CD4-positive, alpha-beta T cell treated with Interleukin-4 for 4 hours (primary cell): ENCODE measurements at places on chromosomes 6 and 20.

DNA sequence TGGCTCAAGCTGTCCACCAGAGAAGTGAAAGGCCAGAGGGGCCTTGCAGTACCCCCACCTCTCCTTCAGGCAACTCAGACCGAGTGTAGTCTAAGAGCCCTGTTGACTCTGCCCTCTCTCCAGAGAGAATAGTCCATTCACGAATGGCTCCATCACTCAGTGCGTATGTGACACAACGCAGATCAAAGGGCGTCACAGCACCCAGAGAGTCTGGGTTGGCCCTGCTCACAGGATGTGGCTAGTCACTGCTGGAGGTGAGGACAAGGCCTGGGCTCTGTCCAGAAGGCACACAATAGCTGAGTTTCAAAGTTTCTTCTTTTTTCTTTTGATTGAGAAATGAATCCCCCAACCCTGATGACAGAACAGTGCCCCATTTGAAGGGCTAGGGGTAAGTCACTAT lies 74.1 kb downstream of the TRMT11 start:
- DNase-seq = no peak

- no peak for DNase-seq
These were observed 496.3 kb upstream of the MAP3K7 start for GRCh38 chr6:91083211-91083610.

- no peak for DNase-seq
These were observed 94.6 kb upstream of the INSM1 start for GRCh38 chr20:20273286-20273685.

DNA sequence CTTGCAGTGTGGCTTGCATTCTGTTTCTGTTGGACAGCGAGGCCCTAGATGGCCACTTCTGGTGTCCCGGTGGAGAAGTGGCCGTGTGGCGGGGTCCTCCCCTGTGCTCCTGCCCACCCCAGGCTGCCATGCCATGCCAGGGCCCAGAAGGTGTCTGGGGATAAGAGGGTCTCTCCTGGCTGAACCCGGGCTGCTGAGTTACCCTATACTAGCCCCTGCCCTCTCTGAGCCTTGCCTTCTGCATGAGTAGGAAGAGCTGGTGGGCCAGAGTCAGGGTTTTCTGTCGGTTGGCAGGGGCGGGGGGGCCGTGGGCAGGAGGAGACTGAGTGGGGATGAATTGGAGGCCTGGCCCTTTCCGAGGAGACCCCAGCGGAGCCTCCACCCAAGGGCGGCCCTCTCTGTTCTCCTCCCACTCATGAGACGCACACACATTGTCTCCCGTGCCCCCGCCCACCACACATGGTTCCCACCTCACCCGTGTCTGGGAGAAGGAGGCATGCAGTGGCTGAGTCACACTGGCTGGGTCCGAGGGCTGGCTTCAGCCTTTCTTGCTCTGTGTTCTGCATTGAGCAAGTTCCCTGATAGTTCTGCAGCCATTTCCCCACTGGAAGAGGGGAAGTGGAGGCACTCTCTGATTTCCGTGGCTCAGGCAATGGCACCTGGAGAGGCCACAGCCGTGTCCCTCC lies 24.6 kb downstream of the VSTM2L start:
- DNase-seq = no peak

DNA sequence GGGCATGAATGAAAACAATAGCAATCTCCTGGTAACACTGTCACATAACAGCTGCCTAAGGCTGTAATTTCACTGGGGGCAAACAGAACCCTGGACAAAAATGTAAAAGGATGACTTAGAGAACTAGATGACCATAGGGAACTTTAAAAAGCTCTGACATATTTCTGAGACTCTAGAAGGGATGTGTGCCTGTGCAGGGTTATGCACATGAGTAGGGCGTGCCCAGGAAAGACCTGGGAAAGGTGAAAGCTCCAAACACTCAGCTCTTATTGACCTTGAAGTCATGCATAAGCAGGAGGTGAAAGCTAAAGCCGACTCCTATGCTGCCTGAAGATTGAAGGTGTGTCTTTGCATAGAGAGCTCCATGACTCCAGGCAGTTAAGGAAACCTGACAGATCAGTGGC lies 118.4 kb upstream of the BTBD3 start:
- no peak for DNase-seq

DNA sequence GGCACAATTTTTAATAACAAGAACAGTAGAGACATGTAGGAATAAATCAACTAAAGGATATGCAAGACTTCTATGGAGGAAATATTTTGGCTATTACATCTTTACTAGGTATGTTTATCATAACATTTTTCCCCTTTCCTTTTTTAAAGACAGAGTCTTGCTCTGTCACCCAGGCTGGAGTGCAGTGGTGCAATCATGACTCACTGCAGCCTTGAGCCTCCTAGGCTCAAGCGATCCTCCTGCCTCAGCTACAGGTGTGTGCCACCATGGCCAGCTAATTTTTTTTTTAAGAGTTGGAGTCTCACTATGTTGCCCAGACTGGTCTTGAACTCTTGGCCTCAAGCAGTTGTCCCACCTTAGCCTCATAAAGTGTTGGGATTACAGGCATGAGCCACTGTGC lies 37.0 kb downstream of the AKAP7 start:
- no peak for DNase-seq

- DNase-seq = no peak
These were observed 77.2 kb downstream of the CD164 start for GRCh38 chr6:109305028-109305427.

DNA sequence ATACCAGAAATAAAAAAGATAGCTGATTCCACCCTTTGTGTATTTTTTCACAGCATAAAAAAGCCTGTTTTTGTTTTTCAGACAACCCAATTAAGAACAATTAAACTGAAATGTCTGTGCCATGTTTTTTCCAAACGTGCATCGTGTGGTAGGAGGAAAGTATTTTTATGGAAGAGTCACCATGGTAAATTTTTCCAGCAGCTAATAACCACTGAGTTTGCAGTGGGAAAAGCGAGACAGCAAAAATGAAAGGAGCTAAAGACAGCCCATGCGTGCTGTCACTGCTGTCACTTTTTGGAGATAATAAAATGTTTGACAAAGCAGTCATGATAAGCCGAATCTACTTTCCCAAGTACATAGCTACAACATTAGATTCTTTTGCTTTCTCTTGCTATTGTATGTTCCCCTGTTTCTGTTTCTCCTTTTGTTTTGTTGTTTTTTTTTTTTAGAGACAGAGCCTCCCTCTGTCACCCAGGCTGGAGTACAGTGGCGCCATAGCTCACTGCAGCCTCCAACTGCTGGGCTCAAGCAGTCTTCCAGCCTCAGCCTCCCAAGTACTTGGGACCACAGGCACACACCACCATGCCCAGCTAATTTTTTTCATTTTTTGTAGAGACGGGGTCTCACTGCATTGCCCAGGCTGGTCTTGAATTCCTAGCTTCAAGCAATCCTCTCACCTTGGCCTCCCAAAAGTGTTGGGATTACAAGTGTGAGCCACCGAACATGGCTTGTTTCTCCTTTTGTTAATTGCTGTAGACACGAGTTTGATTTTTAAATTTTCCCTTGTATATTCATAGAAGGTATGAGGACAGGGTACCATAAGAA lies 261.3 kb downstream of the TMEM242 start:
- DNase-seq = no peak

DNA sequence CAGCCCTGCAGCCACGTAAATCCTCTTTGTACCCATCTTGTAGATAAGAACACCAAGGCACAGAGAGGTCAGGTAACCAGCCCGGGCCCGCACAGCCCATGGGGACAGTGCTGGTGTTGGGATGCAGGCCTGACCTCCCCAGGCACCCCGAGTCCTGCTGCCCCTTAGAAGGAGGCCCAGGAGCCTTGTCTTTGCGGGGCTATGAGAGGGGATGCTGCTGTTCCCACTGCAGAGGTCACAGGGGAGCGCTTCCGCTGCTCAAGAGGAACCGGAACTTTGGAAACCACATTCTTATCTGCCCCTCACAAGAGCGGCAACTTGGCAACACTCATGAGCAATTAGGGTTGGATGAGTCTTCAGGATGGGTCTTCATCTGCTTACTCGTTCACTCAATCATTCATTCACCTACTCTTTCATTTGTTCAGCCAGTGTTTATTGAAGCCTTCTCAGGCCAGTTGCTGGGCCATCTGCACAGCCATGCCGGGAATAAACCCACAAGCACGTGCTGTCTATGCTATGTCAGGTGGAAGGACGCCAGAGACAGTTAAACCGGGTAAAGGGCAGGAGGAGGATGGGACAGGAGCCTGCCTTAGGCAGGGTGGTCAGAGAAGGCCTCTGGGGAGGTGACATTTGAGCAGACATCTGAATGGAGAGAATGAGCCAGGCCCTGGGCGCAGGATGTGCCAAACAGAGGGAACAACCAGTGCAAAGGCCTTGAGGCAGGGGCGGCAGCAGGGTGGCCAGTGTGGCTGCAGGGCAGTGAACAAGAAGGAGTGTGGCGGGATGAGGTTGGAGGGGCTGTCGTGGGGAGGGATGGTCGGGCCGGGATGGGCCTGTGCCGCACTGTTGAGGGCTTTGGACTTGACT lies 60.8 kb downstream of the RBM38 start:
- no peak for DNase-seq

- DNase-seq = peak; percentile 64
These were observed 6.0 kb downstream of the ASF1A start for GRCh38 chr6:118899948-118900347.

DNA sequence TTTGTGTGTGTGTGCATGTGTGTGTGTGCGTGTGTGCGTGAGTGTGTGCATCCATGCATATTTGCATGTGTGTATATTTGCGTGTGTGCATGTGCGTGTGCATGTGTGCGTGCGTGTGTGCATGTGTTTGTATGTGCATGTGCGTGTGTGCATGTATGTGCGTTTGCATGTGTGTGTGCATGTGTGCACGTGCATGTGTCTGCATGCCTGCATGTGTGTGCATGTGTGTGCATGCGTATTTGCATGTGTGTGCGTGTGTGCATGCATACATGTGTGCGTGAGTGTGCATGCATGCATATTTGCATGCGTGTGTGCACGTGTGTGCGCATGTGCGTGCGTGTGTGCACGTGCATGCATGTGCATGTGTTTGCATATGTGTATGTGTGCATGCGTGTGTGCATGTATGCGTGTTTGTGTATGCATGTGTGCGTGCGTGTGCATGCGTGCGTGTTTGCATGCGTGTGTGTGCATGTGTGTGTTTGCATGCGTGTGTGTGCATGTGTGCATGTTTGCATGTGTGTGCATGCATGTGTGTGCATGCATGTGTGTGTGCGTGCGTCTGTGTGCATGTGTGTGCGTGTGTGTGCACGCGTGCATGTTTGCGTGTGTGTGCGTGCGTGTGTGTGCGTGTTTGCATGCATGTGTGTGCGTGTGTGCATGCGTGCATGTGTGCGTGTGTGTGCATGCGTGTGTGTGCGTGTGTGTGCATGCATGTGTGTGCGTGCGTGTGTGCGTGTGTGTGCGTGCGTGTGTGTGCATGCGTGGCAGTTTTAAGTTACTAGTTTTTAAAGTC lies 57.7 kb upstream of the SMOC2 start:
- no peak for DNase-seq
